ENCODE measurements at places on chromosomes 3 and 15.

GRCh38 chr15:67506775-67507747, 13.9 kb upstream of the C15orf61 start:
- no peak for DNase-seq

- no peak for DNase-seq
Observed at GRCh38 chr3:172749230-172749965, 1.1 kb upstream of the ECT2 start.

DNA sequence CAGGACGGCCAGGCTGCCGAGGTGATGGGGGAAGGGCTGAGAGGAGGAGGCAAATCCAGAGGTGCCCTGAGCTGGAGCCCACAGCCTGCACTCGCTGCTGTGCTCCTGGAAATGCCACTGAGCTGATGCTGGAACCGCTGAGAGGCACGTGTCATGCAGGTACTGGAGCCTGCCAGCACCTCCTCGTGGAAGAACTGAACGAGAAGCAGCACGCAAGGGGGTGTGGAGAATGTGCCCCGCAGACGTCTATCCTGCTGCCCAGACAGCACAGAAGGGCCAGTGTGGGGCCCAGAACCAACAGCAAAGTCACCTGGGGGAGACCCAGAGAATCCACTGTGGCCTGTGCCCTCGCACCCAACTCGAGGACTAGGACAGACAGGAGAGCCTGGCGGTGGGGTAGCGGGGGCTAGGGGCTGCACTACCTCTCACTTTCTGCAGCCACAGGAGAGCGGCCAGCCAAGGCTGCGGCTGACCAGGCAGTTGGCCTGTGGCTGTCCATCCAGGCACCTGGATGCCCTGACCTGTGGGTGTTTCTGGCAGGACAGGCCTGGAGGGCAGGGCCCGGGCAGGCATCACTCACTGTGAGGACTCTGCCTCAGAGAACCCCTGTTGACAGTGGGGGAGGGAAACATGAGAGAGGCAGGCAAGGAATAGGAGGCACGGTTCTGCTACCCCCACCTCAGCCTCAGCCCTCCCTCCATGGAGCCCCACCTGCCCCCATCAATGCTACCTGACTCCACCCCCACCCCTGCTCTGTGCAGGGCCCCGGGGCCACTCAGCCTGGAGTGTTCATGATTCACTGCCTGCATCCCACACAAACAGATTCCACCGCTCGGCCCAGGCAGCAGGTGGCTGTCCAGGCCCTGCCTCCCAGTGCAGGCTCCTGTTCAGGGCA, 213.1 kb downstream of the TBC1D2B start:
- peak; percentile 5 for DNase-seq

DNA sequence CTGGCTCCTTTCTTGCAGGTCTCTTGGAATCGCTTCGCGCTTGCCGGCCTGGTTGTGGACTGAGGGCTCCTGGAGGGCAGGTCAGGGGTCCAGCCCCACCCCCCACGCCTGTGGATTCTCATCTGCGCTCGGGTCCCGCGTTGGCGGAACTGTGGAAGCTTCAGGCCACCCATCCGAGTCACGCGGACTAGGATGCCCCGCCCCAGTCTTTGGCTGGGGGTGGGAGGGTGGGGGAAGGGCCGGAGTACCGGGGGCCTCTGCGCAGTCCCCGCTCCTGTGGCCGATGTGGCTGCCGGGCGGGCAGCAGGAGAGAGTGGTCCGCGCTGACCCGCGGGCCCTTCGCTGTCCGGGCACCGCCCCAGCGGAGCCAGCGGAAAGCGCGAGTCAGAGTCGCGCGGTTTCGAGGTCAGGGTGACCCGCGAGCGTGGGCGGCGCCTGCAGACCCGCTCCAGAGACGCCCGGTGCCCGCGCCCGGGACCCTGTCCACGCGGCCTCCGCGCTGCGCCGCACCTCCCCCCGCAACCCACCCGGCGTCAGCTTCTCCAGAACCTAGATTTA, 114.2 kb downstream of the KLF13 start:
- peak; percentile 64 for DNase-seq

GRCh38 chr3:107216229-107216628, 161.0 kb upstream of the CCDC54 start:
- no peak for DNase-seq

- no peak for DNase-seq
Observed at GRCh38 chr3:71087143-71088018, 496.1 kb downstream of the FOXP1 start.

DNA sequence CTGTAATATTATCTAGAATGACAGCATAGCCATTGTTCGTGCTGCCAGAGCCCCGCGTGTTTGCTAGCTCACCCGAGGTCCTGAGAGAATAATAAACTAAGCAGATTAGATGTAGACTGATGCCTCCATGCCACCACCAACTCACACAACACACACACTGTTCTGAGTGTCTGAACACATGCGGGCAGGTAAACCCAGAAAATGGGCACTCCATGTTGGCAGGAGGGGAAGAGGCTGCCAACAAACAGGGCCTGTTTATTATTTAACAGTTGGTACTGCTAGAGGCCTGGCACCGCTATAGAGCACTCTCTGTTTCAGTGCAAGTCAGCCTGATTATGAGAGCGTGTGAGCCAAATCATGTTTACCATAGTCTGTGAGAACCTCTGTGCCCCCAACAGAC, 299.0 kb downstream of the ZBTB20 start:
- DNase-seq = no peak

GRCh38 chr3:127676921-127677351, 4.2 kb downstream of the ABTB1 start:
- no peak for DNase-seq

GRCh38 chr3:4281991-4282390, 21.2 kb upstream of the SETMAR start:
- no peak for DNase-seq

- DNase-seq = peak; percentile 24
Observed at GRCh38 chr3:23806534-23807423, 1.0 kb downstream of the UBE2E1 start.

DNA sequence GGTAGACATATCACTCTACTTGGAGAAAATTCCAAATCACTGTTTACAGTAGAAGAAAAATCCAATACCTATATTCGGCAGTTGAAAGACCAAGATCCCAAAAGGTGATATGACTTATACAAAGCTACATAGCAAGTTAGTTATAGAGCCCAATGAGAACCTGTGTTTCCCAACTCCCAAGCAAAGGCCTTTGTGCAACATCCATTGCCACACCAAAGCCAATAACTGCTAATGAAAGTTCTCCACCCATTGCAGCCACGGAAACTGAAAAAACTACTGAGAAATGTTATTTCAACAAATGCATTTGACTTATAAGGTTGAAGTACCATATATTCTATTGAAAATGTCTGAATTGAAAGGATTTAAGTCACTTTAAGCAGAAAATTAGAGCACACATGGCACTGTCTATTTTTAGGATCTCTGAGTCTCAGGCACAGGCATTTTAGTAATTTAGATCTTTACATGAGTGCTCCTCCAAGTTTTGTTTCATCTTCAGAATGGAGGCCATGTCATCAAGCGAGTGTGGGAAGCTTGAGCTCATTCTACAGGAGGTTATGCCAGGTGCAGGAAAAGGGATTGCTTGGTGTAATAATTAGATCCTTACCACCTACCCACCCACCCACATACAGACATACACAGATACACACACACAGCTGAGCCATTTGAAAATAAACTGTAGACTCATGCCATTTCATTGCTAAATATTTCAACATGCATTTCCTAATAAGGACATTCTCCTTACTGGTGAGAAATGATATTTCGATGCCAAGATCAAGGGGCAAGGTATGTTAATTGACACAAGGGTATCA, 19.7 kb upstream of the ANO10 start:
- no peak for DNase-seq

- no peak for DNase-seq
Observed at GRCh38 chr3:22634433-22634832, 568.7 kb upstream of the UBE2E2 start.

DNA sequence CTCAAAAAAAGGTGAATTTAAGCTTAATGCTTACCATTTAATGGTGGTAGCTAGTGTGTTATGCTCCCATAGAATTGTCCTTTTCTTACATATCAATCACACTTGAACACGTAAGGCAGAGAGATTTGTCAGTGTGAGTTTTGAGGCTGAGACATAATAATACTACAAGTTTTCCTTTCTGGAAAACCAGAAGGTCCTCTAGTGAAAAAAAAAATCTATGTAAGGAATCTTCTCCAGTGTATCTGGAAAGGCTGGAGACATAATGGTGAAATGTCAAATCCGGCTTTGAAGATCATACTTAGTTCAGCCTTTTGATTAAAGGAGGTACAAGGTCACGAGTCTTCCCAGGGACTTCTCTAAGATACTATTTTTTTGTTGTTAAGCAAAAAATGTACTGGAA, 3.4 kb downstream of the TSC22D2 start:
- DNase-seq = no peak

- no peak for DNase-seq
Observed at GRCh38 chr3:18080198-18080689, 337.8 kb upstream of the TBC1D5 start.

- DNase-seq = peak; percentile 65
Observed at GRCh38 chr15:75673426-75674235, 25.9 kb downstream of the SNX33 start.

- DNase-seq = no peak
Observed at GRCh38 chr3:123140550-123140949, 61.2 kb upstream of the SEC22A start.

DNA sequence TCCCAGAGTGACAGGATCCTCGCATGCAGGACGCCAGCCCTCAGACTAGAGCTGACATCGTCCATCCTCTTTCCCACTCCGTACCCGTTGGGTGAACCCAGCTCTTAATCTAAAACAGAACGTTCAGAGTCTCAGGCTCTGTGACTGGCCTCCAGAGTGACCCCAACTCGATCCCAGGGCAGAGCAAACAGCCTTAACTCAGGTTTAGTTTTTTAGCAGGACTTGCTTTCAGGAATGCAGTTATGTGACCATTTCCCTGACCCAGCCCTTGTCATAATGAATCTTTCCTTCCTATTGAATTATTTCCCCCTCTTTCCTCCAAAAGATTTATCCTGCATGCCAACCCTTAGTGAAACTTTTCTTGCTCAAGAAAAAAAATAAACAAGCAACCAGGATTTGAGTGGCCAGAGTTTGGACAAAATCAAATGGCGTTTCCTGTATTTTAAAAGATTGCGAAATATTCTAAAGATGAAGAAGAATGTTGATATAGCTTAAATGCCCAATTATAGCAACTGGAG, 47.8 kb upstream of the RARB start:
- no peak for DNase-seq

- no peak for DNase-seq
Observed at GRCh38 chr3:5677555-5677954, 490.0 kb downstream of the EDEM1 start.

DNA sequence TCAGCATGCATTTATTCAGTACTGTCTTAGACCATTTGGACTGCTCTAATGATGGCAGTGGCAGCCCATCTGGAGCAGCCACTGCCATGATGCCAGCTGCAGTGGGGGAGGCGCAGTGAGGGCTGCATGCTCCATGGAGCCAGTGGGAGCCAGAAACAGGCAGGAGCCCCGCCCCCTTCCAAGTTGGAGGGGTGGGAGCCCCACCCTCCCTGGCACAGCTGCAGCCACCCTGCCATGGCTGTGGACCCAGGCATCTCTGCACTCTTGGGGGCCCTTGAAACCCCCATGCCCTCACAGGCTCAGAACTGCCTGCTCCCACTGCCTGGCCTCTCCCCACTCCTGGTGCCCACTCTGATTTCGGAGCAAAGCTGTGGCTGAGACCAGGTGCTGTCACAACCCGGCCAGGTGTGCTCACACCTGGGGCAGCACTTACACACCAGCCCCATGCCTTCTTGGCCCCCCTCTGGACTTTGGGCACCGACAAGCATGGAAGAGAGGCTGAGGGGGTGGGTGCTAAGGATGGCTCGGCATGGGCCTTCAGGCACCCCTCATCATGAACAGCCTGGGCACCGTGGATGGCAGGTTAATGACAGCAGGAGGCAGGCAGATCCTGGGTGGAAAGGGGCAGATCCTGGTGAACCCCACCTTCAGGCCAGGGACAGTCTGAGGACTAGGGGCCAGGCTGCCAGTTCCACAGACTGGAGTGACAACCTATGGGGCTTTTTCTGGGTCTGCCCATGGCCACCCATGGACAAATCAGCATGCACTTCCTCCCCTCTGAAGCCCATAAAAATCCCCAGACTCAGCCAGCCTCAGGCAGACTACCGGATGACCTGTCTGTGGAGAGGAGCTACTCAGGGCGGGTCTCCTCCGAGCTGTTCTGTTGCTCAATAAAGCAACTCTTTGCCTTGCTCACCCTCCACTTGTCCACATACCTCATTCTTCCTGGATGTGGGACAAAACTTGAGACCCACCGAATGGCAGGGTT, 18.3 kb downstream of the TBC1D21 start:
- no peak for DNase-seq

- no peak for DNase-seq
Observed at GRCh38 chr3:122563717-122564025, 429 bp downstream of the PARP9 start.

DNA sequence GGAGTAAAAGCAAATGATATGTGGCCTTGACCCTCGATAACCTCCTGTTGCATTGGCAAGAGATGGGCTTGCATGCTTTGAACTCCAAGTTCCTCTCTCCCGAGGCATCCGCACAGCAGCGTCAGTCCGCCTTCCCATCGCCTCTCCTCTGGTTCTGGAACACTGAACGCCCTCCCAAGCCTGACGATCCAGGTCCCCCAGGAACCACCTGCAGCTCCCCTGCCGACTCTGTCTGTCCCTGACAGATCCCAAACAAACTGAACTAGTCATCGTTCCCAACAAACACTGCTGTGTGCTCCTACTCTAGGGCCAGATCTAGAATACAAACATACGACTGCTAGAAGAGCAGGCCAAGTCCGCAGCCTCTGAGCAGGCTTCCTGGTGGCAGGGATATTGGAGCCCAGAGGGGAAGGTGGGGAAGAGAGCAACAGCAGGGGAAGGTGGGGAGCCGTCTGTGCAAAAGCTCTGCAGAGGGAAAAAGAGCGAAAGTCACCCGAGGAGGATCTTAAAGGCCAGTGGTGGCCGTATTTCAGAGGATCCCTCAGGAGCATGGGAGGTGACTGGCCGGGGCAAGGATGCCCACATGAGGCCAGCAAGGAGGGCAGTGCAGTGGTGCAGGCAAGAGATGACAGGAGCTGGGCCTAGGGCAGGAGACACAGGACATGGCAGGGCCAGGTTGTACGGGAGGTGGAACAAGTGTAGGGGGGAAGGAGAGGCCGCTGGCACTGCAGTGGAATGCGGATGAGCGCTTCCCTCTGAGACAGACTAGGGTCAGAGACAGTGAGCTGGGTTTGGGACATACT, 50.8 kb downstream of the PCSK6 start:
- DNase-seq = no peak

Measured in transverse colon (tissue), 4 donors.